ENCODE measurements at places on chromosomes 7 and 10.

DNA sequence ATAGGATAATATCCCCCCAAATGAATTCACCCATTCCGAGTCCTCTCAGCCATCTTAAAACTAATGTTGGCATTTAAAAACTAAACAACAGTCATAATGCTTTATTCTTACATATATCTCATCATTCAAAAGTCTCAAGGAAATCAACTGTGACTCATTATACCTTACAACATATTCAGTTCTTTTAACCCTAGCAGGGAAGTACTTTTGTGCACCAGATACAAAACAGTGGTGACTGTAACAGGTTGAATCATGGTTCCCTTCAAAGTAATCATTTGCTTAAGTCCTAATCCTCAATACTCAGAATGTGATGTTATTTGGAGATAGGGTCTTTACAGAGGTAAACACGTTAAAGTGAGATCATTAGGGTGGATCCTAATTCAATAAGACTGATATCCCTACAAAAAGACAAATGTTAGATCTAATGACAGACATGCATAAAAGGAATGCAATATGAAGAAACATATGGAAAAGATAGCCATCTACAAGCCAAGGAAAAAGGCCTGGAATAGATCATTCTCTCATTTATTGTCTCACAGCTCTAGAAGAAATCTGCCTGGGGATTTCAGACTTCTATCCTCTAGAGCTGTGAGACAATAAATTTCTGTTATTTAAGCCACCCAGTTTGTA, 42.3 kb downstream of the RELN start:
- DNase-seq = no peak

DNA sequence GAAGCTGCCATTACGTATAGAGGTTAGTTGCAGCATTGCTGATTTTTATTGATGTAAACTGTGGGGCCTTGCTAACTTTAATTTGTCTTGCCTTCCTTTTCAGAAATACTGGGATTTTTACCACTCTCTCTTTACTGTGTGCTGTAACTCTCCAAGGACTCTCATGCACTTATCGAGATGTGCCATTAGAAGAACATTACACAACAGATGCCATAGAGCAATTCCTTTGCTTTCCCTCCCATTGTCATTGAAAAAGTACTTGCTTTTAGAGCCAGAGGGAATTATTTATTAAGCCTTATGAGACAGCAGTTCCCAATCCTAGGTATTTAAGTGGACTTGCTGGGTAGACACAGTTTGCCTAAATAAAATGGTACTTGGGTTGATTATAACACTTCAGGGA, 51.7 kb downstream of the ASB4 start:
- no peak for DNase-seq

DNA sequence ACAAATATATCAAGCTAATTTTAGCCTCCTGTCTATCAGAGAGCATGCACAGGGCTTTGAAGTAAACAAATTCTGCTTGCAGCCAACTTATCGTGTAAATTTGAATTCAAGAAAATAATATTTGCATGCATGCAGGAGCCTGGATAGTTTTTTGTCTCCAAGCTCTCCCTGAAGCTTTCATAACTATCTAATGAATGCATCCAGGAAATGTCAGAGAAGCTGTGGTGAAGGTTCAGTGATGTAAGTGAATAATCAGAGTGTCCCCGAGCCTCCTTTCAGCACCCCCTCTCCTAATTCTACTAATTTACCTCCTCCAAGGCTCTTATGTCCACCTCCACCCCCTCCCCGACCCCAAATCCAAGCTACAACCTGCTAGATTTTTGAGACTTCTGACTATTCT, 172.0 kb upstream of the ZNF32 start:
- no peak for DNase-seq

- no peak for DNase-seq
Measured at GRCh38 chr7:1987084-1987535, 245.6 kb downstream of the MAD1L1 start.

DNA sequence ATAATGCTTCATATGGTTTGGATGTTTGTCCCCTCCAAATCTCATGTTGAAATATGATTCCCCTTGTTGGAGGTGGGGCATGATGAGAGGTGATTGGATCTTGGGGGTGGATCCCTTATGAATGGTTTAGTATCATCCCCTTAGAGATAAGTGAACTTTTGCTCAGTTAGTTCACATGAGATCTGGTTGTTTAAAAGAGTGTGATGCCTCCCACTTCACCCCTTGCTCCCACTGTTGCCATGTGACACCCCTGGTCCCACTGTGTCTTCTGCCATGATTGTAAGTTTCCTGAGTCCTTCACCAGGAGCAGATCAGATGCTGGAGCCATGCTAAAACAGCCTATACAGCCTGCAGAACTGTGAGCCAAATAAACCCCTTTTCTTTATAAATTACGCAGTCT, 13.1 kb upstream of the AUTS2 start:
- no peak for DNase-seq

- no peak for DNase-seq
Measured at GRCh38 chr7:48636391-48637015, 287.8 kb upstream of the CDC14C start.

GRCh38 chr10:126387931-126388911, at the start of gene ADAM12:
ADAM12 (minus strand) TSS chr10:126388477; CDS start chr10:126388145, 332 bp downstream.
- no peak for DNase-seq

- no peak for DNase-seq
Measured at GRCh38 chr7:116351966-116352365, 141.6 kb downstream of the TES start.

DNA sequence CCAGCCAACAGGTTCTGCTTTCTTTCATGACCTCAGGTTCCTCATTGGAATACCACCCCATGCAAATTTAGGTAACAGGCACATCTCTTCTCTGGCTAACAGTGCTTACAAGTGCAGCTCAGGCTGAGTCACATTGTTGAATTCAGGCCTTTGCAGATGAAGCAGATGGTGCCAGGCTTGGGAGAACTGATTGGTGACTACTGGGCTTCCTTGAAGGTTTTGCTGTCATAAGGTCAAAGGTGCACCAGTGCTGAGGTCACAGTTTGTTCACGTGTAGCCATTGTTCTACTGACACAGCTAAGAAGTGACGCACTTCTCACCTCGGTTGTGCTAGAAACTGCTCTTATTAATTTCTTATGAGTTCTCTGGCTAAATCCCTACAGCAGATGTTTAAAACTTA, 128.6 kb upstream of the BMPER start:
- no peak for DNase-seq

- no peak for DNase-seq
Measured at GRCh38 chr7:69402696-69403095, 195.6 kb upstream of the AUTS2 start.

- no peak for DNase-seq
Measured at GRCh38 chr7:39557911-39558310, 8.3 kb upstream of the YAE1 start.

DNA sequence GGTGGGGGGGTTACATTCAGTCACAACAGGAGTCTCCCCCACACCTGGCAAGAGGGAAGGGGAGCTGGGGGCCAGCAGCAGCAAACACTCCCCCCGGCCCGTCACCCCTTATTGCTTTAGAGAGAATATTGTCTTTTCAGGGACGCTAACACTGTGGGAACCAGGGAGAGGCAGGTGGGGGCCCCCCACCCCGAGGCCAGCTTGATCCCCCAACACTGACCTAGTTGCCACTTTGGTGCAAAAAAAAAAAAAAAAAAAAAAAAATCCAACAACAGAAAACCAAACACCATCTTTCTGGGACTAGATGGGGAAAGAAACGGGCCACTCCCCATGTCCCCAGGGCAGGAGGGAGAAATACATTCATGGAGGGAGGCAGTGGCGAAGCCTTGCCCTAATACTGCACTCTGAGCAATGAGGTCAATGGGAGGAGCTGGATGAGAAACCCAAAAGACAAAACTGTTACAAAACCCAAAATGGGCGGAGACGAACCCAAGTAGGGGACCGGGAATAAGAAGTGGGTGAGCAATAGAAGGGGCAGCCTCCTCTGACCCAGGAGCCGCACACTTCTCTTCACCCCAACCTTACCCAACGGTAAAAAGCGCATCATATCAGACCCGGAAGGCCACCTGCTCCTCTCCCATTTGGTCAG, 6.5 kb downstream of the GNB2 start:
- no peak for DNase-seq

GRCh38 chr10:51800121-51800520, 100.7 kb upstream of the CSTF2T start:
- DNase-seq = no peak

DNA sequence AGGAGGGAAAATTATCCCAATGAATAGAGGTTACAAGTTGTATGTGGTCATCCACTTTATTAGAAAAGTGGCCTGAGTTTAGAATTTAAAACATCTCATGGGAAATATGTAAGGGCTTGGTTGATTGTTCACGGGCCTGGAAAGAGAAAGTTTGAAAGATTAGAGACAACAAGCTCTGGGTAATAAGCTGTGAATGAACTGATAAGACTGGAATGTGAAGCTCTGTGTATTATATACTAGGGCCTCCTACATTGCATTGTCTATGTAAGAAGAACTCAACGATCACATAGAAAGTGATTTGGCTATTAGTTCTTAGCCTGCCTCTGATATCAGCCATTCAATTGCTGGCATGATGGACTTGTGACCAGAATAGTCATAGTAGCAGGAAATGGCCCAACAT, 199.2 kb upstream of the MAGI2 start:
- no peak for DNase-seq

- DNase-seq = no peak
Measured at GRCh38 chr10:20970708-20971107, 73.6 kb upstream of the NEBL start.

DNA sequence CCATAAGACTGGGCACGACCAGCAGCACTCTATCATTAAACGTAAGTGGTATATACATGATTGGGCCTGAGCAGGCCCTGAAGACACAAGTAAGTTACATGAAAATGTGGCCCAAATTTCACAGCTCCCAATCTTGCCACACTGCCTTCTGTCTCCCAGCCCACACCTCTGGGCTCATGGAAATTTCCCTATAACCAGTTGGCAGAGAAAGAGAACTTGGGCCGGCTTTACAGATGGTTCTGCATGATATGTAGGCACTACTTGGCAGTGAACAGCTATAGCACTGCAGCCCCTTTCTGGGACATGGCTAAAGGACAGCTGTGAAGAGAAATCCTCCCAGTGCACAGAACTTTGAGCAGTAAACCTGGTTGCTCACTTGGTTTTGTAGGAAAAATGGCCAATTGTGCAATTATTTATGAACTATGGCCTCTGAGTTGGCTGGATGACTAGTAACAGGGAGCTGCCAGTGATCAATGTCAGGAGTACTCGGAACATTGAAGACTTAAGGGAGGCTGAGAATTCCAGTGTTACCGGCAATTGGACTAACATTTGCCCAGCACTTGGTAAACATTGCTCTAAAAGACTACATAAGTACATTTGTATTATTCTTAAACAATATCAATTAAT, 1006.6 kb upstream of the LRRN3 start:
- no peak for DNase-seq

- DNase-seq = no peak
Measured at GRCh38 chr7:111903797-111904196, 302.4 kb downstream of the DOCK4 start.

- DNase-seq = no peak
Measured at GRCh38 chr10:120426306-120426705, 30.7 kb upstream of the PLPP4 start.

- DNase-seq = no peak
Measured at GRCh38 chr7:137968890-137969289, 33.0 kb downstream of the CREB3L2 start.

GRCh38 chr7:11373546-11374142, 400.0 kb downstream of the PHF14 start:
- DNase-seq = no peak

DNA sequence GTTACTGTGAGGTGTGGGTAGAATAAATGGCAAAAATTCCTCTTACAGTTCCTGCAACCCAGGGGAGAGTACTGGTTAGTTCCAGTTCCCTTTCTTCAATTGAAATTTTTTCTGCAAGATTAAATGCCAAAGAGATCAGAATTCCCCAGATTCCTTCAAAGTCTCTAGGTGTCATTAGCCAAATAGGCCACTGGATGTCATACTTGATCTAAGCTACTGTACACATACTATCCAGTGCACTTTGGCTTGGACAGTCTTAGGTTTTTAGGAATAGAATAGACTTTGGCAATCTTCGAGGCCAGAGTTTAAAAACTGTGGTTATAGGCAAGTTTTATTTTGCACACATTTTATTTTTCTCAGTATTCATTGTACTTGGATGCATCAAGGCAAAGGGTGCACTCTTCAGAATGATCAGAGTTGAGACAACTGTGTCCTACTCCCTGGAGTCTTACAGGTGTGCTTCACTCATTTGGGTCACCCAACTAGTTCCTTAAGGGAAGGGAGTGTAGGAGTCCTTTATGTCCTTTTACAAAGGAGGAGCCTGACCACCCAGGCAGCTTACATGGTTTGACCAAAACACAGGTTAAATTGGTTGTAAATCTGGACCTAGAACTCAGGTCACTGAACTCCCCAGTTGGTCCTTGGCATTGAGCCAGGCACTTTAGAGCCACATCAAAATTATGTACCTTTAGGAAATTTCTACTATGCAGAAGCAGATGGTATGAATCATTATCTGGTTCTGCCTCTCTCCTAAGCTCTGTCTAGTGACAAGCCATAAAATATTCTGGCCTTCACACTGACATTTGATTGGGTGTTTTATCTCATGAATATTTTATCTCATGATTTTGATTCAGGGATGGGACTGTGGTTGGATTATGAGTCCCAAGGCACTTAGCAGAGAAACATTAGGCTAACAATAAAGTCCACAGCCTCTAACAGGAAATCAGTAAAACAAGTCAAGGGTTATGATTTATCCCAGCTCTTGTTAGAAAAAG, 49.5 kb downstream of the ASAH2B start:
- DNase-seq = peak; percentile 55

DNA sequence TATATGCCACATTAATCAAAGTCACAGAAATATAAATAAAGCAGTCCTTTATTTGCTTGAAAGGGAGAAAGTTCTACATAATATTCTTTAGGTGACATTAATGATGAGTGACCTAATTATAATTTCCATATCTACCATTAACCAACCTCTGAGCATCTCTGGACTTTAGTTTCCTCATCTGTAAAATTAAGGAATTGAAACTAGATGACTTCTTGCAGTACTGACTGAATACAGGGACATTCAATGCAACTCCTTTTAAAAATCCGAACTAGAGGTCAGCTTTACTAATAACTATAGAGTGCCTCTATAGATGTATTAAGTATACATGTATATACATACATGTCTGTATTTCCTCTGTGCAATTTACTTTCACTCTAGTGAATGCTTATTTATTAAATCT, 3.9 kb downstream of the FMC1 start:
- DNase-seq = no peak

DNA sequence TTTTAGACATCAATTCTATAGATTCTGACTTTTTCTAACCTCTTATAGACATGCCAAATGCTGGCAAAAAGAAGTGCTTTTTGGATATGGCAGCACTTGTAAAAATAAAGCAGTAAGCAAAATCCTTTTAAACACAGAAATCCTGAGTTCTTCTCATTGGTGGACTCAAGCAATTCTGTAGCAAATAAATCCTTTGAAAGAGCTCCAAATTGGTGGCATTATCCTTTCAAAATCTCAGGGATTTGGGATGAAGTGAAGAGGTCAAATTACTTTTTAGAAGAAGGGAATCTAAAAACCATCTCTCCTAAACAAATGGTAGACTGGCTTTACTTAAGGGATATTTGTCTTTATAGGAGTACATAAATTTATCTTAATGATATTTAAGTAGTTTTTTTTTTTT, 17.5 kb upstream of the ASCC1 start:
- DNase-seq = no peak

GRCh38 chr10:94251098-94251497, 111.6 kb downstream of the NOC3L start:
- DNase-seq = no peak

- DNase-seq = no peak
Measured at GRCh38 chr10:97195706-97196222, 10.0 kb upstream of the SLIT1 start.

- no peak for DNase-seq
Measured at GRCh38 chr10:6164271-6165095, 38.2 kb upstream of the PFKFB3 start.
